ENCODE measurements at places on chromosomes 4 and X. TPM values are rescaled to one million over a fixed set of nuclear protein-coding genes. Genes with fewer than 3 reads are reported as not detected.

Gene PABPC5
- not detected for total RNA-seq

Gene AADAT
- 6.8 TPM for total RNA-seq

Gene HTN1
- not detected for total RNA-seq

Gene TBX22
- not detected for total RNA-seq

Gene MAEA
- 65.2 TPM for total RNA-seq

DNA sequence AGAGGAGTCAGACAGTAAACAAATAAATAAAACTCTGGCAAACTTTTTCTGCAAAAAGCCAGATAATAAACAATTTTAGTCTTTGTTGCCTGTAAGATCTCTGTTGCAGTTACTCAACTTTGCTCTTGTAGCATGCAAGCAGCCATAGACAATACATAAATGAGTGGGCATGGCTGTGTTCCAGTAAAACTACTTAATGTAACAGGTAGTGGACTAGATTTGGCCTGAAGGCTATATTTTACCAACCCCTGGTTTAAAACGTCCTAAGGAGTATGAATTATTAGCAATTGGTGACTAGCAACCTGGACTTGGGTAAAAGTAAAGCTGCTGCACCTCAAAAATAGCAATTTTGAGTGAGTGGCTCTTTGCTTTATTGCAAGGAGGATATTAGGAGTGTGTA lies 30.9 kb downstream of the SLAIN2 start:
- no peak for DNase-seq

DNA sequence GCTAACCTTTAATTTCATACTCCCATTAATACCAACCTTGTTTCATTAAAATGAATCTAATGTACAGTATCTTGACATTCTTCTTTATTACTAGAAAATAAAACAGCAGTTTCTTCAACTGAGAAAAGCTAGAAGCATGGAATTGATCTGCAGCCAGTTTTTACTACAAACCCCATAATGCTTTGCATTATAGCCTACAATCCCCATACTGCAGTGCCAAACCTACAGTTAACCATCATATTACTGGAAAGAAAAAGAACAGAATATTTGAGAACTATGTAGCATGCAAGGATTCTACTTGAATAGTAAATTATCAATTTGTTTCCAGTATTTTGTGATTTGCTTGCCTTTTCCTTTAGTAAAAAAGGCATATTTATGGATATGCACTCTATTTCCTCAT lies 3.2 kb upstream of the IL1RAPL1 start:
- no peak for DNase-seq

DNA sequence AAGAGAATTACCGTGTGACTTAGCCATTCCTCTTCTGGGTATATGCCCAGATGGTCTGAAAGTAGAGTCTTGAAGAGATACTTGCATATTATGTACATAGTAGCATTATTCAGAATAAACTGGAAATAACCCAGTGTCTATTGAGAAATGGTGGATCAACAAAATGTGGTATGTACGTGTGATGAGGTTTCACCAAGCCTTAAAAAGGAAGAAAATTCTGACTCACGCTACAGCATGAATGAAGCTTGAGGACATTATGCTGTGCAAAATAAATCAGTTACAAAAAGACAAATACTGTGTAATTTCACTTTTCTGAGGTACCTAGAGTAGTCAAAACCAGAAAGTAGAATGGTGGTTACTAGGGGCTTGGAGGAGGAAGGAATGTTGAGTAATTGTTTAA lies 37.3 kb downstream of the GBA3 start:
- DNase-seq, result no peak
